ENCODE measurements at places on chromosomes 1 and 21.

DNA sequence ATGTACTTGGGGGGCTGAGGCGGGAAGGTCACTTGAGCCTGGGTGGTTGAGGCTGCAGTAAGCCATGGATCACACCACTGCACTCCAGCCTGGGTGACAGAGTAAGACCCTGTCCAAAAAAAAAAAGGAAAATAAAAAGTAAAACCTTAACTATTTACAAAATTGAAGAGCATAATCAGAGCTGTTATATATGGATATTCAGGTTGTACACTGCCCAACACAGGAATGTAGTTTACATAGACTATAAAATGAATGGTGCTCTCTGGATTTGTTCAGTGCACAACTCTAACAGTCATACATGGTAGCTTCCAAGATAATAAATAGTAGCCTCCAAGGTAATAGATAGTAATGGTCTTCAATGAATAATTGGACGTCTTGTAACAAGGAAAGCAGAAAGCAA, 22.6 kb upstream of the SRSF10 start:
- DNase-seq, result no peak

DNA sequence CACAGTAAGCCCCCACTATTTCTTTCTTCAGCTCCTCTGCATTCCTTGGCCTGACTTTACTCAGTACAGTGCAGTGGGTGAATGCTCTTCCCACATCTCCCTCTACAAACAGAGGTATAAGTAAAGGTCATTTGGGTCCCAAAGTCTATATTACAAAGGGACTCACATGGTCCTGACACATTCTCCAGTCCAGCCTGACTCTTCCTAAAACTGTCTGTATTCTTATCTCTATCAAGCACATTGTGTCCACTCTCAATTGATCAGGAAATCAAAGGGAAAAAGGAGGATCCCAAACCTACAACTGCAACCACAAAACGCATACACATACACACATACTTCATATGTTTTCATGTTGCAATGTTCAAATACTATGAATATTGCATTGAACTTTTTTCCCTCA, 49.4 kb downstream of the FRRS1 start:
- DNase-seq, result no peak

GRCh38 chr1:17119076-17119772, at the start of gene PADI2:
TSS of gene PADI2 (minus strand) at chr1:17119451. CDS start at chr1:17119371, 80 bp downstream.
- DNase-seq, result no peak

GRCh38 chr1:9648171-9648570, 3.4 kb upstream of the PIK3CD start:
- DNase-seq, result no peak

- peak; percentile 33 for DNase-seq
Observed at GRCh38 chr1:150165622-150166612, 16.2 kb downstream of the PLEKHO1 start.

GRCh38 chr1:26703478-26703877, 7.7 kb downstream of the ARID1A start:
- no peak for DNase-seq

DNA sequence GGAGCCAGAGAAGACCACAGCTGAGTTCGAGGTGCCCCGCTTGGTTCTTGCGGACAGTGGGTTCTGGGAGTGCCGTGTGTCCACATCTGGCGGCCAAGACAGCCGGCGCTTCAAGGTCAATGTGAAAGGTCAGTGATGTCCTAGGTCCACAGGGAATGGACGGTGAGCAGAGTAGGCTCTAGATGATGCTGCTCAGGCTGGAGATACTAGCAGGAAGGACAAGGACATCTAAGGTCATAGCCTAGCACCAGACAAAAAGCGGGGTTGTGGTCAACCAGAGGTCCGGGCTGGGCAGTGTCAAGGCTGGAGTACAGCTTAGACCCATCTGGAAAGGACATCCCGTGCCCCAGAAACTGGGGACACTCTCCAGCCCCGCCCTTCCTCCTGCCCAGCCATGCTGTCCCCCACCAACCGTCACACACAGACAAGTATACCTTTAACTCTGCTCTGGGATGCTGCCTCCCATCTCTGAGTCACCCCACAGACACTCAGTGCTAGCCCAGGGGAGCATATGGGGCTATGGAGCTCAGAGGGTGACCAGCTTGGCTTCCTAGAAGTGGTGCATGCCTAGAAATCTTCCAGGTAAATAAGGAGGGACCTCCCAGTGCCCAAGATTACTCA, 8.7 kb downstream of the TIE1 start:
- DNase-seq, result no peak

GRCh38 chr1:33349081-33349759, 28.3 kb upstream of the A3GALT2 start:
- DNase-seq, result peak; percentile 21

DNA sequence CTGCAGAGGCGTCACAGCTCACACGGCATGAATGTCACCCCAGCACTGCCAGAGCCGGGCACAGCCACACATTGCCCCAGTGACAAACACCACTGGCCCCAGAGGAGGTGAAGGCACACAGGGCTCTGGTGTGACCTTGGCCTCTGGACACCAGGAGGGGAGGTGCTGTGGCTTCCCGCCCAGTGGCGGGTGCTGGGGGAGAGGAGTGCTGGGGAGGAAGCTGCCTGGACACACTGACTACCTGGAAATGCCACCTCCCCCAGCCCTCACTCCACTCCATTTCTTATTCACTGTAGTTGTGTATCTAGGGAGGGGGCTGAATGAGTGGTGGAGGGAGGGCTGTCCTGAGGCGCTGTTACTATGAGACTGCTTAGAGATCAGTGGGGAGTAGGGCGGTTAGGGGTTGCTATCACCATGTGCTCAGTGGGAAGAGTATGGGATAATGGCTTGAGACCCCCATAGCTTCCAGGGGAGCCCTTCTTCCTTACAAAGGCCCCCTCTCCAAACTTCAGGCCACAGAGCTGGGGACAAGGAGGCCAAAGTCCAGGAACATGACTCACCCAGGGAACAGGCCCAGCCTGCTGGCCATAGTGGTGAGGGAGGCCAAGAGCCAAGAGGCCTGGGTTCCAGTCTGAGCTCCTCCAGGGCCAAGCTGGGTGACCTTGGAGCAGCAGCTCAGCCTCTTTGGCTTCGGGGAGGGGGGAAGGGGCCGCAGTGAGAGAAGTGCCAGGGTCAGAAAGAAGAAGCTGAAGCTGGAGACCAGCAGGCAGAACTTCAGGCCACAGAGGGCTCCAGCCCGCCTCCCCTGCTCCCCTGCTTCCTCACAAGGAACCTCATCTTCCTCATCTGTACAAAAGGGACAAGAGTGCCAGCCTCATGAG, 40.1 kb downstream of the AHDC1 start:
- no peak for DNase-seq

DNA sequence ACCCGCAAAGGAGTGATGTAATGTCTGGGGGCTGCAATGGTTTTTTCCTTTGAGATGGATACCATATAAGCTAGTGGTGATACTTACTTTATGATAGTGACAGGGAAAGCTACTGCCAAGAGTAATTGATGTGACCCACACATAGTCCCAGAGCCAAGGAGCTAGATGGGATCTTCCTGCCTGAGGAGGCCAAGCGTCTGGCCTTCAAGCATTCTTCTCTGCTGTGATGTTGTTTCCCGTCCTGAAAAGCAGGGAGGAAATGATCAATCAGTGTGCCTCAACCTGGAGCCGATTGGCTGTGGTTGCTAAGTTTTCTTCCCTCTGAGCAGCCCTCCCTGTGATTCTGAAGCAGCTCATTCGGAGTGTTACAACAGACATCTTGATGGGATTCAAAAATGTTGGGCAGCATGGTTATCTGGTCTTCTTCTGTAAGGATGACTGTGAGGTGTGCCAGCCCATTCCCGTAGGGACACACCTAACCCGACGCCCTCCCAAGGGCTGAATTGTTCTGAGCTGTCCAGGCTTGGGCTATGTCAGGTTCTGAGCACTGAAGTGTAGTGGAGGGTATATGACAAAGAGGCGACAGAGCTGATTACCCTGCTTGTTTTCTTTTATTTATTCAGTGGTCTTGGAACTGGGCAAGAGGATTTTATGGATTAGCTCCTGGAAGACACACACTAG, 56.7 kb downstream of the UCK2 start:
- no peak for DNase-seq

DNA sequence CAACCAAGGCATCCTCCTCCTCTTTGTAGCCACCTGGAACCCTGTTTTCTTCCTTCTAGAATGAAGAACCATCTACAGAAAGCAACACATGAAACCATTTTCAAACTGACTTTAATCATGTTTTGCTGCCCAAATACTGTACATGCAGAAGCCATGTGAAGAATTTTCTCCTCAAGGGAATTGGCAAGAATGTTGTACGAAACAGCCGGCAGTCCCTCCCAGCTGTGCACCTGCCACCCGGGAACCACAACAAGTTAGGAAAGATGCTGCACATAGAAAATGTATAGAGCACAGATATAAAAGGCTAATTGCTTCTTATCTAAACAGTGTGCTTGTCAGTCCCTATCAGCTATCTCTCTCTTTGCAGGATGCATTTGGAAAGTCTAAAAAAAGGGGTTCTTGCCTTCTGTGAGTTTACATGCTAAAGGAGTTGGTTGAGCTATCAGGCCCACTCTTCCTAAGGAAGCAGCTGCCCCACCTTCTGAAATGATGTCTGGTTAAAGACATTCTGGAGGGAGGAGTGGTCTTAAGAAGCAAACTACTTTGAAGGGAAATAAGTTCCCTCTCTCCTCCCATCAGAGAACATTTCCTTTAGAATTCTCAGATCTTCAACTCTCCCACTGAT, 44.8 kb downstream of the RIMS3 start:
- no peak for DNase-seq

GRCh38 chr1:207631137-207631536, 13.8 kb upstream of the CR1L start:
- DNase-seq, result no peak

GRCh38 chr1:234322979-234323378, 50.3 kb upstream of the COA6 start:
- peak; percentile 52 for DNase-seq

DNA sequence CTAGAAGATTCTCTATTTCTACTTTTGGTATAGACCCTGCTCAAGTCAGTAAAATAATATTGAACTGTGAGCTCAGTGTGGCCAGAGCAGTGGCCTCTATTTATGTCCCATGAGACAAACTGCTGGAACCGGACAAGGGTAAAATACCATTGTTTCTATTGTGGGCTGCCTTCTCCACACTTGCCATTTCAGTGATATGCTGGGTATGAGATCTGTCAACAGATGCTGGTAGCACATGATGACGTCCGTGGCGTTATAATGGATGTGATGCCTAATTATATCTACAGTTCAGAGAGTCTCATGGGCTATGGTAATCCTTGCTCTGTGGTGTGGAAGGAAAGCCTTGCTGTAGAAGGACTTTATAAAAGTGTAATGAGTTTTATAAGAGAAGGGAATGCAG, 2.4 kb downstream of the ACTN2 start:
- DNase-seq, result no peak

DNA sequence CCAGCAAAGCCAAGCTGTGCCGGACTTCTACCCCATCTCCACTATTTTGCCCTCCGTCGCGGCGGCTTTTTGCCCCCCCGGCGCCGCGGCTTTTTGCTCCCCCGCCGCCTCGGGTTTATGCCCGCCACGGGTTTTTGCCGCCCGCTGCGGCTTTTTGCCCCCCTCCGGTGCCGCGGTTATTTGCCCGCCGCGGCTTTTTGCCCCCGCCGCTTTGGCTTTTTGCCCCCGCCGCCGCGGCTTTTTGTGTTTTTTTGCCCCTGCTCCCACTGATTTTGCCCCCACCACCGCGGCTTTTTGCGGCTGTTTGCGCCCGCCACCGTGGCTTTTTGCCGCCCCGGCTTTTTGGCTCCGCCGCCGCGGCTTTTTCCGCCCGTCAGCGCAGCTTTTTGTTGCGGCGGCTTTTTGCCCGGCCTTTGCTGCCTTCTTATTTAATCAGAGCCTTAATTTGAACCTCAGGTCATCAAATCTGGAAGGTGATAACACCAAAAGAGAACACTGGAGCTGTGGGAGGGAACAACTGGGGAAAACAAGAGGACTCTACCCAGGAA, 106.0 kb downstream of the TPTE start:
- no peak for DNase-seq

DNA sequence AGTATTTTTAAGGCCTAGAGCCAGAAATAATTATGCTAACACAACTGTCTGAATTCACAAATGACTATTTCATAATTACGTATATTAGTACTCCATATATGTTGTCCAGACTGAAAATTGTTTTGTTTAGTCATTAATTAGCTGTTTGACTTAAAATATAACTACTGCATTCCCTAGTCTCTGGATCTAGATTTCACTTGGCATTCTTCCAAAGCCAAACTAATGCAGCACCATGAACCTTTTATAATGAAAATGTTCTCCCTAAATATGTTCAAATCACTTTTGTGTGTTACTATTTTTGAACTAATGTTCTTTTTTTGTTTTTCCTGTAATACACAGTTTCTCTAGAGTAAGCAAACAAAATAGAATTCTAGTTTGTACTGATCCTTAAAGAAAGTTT, 46.1 kb downstream of the CAMTA1 start:
- no peak for DNase-seq

- no peak for DNase-seq
Observed at GRCh38 chr1:150484861-150485260, 2.4 kb upstream of the TARS2 start.

DNA sequence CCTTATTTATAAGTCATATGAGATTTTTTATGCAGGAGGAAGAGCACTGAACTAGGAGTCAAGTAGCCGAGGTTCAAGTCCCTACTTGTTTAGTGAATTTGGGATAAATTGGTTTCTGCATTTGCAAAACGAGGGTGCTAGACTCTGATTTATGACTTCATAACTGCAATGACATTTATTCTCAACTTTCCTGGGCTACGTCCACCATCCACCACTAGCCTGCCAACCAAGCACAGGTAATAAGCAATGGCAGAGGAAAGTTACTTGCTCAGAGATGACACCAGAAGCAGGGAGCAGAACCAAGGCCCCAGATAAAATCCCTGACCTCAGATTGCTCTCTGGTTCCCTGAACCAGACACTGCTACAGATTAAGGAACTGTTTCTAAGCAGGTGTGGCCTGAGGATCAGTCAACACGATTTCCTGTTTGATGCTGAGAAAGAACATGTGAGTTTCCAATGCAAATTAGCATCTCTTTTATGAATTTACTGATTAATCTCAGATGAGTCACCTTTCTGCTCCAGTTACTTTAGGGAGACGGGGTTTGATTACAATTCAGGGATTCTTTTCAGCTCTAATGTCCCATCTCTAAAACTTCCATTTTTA, 52.7 kb downstream of the PLPP3 start:
- no peak for DNase-seq

DNA sequence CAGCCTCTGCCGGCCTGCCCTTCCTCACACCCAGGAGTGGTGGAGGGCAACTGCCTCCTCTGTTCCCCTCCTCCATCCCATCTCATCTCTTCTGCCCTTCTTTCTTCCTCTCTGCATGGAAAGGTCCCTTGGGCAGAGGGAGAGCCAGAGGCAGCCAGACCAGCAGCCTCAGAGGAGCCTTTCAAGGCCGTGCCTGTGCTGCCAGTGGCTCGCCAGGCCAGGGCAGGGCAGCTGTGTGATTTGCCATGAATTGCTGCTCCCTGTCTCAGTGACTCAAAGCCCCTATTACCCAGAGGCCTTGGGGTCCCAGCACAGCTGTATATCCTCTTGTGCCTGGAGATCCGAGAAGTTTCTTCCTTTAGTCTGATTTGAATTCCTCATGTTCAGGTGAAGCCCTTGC, 21.9 kb downstream of the TMCC2 start:
- DNase-seq, result no peak

- DNase-seq, result no peak
Observed at GRCh38 chr1:228530951-228531731, 44.0 kb downstream of the RNF187 start.

Measured in effector CD4-positive, alpha-beta T cell (primary cell).